ENCODE measurements at places on chromosomes 6 and 20. TPM values are rescaled to one million over a fixed set of nuclear protein-coding genes. Genes with fewer than 3 reads are reported as not detected.

- DNase-seq = no peak
Observed at GRCh38 chr20:60240415-60240814, 282.2 kb downstream of the CDH26 start.

- DNase-seq = peak; percentile 72
Observed at GRCh38 chr20:63696306-63696627, 185 bp upstream of the TNFRSF6B start.

- DNase-seq = no peak
Observed at GRCh38 chr20:4099905-4100675, 84.7 kb upstream of the RNF24 start.

DNA sequence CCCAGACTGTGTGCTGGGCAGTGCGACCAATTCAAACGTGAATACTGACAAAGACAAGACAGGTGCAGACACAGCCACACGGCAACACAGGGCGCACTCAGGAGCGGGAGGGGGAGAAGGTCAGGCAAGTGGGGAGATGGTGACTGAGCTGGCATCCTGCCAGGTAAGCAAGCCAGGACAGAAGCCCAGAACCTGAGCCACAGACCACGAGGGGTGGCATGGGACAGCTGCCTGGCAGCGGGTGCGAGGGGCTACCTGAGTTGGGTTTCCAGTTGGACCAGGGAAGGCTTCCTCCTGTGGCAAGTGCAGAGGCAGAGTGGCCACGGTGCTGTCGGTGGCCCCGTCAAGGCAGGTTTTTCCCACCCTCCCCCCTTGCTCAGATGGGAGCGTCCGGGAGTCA, 215.2 kb upstream of the ARID1B start:
- DNase-seq = no peak

DNA sequence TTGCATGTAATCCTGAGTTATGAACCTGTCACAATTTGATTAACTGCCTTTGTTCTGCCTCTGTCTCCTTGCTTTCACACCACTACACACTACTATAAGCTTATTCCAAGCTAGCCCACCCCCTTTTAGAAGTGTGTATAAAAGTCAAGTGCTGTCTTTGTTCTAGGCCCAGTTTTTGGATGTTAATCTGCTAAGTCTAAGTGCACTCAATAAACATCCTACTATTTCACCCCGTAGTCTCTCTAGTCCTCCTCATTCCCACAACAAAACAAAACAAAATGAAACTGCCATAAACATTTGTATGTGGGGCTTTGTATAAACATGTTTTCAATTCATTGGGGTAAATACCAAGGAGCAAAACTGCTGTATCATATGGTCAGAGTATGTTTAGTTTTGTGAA, 16.1 kb upstream of the SPACA1 start:
- no peak for DNase-seq

DNA sequence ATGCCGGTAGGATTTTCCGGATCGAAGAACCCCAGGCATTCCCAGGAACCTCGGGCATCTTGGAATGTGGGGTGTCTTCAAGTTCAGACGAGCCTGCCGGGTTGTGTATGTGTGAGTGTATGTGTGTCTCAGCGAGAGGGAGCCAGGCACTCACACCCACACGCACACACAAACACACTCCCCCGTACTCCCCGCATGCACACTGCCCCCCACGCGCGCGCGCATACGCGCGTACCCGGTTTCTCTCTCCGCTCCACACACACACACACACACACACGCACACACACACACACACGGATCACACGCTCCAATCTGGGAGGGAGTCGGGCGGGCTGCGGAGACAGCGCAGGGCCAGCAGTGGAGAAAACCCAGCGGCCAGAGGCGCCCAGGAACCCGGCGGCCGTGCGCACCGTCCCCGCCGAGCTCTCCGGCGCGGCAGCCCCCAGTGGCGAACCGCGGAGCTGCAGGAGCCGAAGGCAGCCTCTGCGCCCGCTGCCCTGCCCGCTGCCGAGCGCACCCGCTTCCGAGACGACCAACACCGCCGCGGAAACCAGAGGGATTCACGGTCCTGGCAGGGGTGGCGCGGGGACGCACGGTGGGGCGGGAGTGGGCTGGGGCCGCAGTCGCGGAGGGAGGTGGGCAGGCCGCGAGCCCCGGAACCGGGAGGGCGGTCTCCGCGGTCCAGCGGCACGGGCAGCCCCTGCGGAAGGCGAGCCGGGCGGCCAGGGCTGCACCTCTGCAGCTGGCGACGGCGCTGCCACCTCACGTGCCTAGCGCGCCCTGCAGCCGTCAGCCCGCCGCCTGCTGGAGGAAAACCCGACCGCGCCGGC, at the start of gene LRFN2:
Gene LRFN2, minus strand, starts transcription at position 125 of the 830 bp plus-strand sequence.
- peak; percentile 53 for DNase-seq

DNA sequence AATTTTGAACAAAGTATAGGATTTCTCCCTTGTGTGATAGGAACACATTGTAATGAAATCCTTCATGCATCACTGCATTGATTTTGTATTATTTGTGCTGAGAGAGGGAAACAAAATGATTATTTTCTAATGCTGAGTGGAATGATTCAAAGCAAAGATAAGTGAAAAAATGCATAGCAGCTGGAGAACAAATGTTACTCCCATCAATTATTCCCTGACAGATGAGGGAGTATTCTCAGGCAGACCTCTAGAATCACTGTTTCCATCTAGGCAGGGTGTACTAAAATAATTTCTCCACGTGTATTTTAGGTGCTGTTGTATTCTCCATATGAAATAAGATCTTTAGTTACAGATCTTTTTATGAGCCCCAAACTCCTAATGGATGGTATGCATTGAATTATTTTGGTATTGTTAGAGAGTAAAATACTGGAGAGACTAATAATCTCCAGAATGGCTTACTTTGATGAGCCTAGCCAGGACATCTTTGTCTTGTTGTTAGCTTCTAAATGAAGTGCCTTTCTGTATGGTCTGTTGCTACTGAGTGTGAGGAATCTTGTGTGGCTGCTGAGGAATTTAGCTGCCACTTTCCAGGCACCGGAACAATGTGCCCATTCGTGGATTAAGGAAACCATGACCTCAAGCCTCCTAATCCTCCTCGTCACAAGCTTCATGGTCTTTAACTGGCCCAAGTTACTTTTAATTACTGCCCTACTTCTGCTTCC, 39.6 kb downstream of the RNF217 start:
- no peak for DNase-seq

DNA sequence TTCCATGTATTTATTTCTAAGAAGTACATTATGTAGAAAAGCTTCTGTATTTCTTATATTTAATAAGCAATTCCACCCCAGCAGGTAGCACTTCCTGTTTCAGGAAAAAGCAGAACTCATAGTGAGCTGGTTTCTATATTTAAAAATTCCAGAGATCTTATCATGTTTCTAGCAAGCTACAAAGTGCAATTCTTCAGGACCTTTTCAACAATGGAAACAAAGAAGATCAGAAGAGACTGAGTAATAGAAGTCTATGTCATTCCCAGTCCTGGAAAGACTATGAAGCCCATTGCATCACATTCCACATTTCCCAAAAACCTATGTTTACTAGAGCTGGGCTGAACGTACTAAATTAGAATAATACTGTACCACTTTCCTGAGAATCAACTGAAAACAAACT, 302.6 kb upstream of the NRSN1 start:
- DNase-seq = no peak

GRCh38 chr6:92559003-92559402, 860.4 kb downstream of the EPHA7 start:
- DNase-seq = no peak

GRCh38 chr6:45417436-45417835, 39.7 kb upstream of the SUPT3H start:
- no peak for DNase-seq

DNA sequence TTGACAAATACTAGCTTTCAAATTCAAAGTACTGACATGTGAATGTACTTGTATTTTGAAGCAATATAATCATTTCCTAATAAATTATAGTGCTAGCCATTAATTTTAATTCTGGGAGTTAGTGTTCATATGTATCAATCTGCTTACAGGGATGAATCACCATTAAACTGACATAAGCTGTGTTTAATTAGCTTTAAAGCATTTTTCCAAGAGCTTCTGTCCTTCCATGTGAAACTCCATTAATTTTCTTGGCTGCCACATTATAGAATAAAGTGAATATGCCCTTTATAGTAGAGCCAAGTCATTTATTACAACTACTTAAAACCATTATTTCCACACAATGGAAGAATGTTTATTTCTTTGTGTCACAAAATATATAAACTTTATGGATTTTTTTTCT, 150.8 kb downstream of the COL21A1 start:
- DNase-seq = no peak

- DNase-seq = no peak
Observed at GRCh38 chr6:104473021-104473429, 386.7 kb downstream of the HACE1 start.

DNA sequence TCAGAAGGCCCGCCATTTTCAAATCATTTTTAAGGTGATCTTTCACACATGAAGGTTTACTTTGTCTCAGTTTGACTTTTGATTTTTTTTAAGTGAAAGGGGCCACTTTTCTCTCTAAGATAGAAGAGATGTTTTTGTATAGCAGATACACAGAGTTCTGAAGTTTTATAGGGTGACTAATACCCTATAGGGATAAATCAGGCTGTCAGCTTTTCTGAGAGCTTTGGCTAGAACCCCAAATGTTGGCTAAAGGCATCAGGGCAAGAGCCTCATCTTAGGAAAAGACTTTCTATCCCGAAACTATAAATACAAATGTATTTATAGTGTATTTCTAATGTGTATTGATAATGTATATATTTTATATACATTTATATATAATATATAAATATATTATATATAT, 181.4 kb downstream of the TBX18 start:
- DNase-seq = no peak

GRCh38 chr6:100472674-100473073, 8.0 kb upstream of the SIM1 start:
- no peak for DNase-seq

- DNase-seq = no peak
Observed at GRCh38 chr20:45972500-45973183, 639 bp upstream of the ZNF335 start.

- peak; percentile 24 for DNase-seq
Observed at GRCh38 chr6:25279748-25280343, 672 bp downstream of the CARMIL1 start.

GRCh38 chr6:55617272-55617671, 38.3 kb upstream of the HMGCLL1 start:
- no peak for DNase-seq

DNA sequence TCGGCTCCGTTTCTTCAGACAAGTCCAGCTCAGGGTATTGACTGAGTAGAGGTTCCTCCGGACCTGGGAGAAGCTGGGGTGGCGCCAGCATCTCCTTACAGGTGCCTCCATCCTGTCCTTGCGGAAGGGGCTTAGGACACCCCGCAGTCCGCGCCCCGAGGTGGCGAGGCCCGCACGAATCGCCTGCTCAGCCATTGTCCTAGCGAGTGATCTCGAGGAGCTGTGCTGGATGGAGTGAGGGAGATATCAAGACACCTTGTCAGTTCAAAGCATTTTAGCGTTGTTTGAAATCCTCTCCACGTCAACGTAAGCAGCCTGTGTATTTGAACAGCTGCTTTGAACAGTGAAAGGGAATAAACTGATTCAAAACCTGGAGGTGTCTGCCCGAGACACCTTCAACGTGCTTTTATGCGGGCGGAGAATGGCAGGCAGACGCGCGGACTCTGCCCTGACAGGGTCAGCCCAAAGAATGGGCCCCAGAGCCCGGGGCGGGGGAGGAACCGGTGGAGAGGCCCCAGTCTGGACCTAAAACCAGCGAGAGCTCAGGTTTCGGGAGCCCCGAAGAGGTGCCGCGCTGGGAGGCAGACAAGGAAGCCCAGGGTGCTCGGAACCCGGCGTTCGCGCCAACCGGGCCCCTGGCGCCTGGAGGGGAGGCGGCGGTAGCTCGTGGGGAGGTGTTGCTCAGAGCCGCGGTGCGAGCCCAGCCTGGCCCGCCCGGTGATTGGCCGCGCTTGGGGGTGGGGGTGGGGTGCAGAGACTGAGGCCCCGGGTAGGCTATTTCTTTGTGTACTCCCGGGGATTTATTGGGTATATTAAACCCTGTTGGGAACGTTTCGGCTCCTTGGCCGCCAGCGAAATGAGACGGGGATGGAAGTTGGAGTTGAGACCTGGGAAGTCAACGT, 3.1 kb upstream of the POU3F2 start:
- no peak for DNase-seq

- DNase-seq = no peak
Observed at GRCh38 chr6:17429383-17430061, 36.1 kb downstream of the CAP2 start.

- DNase-seq = no peak
Observed at GRCh38 chr20:52830598-52830997, 141.6 kb upstream of the TSHZ2 start.

DNA sequence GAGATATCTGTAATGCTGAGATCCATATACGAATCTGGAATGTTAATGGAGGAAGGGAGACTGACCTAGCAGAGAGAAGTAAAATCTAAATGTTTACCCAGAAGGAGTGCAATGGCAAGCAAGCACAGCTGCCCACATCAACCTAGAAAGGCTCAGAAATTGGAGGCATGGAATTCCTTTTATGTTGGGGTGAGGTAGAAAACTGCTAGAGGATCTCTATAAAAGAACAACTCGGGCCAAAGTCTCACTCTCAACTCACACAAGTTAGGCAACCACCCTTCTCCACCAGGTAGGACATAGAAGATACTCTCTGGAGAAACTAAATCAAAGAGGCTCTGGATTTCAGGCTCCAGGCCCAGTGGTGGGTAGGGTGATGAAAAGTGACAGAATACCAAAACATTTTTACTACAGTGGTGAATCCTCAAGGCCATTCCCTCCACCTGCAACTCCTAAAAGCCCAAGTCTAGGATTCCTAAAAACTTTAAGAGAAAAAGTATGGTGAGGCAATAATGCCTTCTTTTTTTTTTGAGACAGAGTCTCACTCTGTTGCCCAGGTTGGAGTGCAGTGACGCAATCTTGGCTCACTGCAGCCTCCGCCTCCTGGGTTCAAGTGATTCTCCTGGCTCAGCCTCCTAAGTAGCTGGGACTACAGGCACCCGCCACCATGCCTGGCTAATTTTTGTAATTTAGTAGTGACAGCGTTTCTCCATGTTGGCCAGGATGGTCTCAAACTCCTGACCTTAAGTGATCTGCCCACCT, 9.5 kb upstream of the ADGRG6 start:
- no peak for DNase-seq

GRCh38 chr20:59708326-59708725, 104.0 kb downstream of the PHACTR3 start:
- no peak for DNase-seq

DNA sequence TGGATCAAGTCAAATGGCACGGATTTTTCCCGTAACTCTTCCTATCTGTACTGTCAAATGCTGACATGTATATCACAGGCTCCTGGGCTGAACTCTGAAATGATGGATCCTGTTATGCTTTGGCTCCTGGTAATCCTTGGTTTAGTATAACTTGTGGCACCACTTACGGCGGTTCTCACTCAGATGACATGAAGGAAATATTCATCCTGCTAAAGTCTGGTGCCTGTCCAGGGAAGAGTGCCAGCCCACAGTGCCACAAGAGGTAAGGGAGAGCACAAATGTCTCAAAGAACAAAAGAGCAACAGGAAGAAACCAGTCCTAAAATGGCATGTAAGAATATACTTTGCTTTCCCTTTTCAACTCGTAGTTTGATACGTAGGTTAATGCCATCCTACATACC, 93.1 kb upstream of the TAB2 start:
- no peak for DNase-seq

- DNase-seq = no peak
Observed at GRCh38 chr20:57078116-57078515, 188.3 kb downstream of the BMP7 start.

FBXO30 gene
- total RNA-seq = 5.1 TPM

TNXB gene
- 14.5 TPM for total RNA-seq

HSD17B8 gene
- 28.7 TPM for total RNA-seq

BTNL2 gene
- total RNA-seq = not detected

SEMG1 gene
- total RNA-seq = not detected

USP49 gene
- 2.0 TPM for total RNA-seq

SIRPG gene
- 52.2 TPM for total RNA-seq

SLC2A4RG gene
- total RNA-seq = 134 TPM

PLCB4 gene
- total RNA-seq = not detected

RBM24 gene
- not detected for total RNA-seq

RNF182 gene
- not detected for total RNA-seq

TNFRSF6B gene
- total RNA-seq = 1.1 TPM

Measured in naive thymus-derived CD8-positive, alpha-beta T cell (primary cell).